Stimulated activated CD4-positive, alpha-beta T cell treated with anti-CD3 and anti-CD28 coated beads, Interleukin-1b, Interleukin-23, amount 100 ng/mL, for 1 hour (primary cell): ENCODE measurements at places on chromosomes 7 and 10.

GRCh38 chr7:144997512-144997911 lies 161.7 kb upstream of the TPK1 start:
- no peak for DNase-seq

GRCh38 chr7:30934732-30935568 lies 23.3 kb downstream of the AQP1 start:
- no peak for DNase-seq

DNA sequence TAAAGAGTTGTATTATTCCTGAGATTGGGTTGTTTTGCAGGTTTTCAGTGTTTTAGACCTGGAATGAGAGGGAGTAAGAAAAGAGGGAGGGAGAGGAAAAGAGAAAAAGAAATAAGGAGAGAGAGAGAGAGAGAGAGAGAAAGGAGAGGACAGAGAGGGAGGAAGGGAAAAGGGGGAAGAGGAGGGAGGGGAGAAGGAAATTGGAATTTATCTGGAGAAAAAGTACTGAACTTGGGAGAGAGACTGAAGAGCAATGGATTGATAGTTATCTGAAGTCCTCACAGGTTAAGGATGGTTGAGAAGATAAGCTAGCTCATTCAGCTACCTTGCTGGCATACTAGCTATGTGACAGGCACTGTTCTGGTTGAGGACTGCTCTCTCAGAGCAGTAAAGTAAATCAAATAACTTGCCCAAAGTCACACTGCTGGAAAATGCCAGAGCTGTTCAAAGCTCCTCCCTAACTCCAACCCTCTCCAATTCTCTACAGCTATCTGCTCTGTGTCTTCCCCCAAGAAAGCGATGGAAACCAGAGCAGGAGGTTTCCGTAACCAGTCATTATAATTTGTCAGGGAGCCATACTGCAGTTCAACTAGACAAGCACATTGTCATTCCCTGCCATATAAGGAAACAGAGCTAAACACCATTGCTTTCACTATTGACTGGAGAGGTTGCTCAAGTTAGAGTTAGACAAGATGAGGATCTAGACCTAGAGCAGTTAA lies 10.7 kb downstream of the CALD1 start:
- DNase-seq = no peak

DNA sequence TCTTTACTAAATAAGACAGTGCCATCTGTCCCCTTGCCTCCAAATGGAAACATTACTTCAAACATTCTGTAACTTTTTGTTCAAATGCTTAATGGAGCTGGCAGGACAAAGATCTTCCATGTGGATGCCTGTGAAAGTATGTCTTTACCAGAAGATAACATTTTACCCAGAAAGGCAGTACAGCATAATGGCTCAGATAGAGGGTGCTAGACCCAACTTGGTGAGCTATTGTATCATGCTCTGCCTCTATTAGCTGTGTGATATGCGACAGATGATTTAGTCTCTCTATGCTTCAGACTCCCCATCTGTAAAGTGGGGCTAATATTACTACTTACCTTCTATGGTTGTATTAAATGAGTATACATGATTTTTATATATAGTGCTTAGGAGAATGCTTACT lies 8.8 kb upstream of the SMKR1 start:
- DNase-seq = no peak

DNA sequence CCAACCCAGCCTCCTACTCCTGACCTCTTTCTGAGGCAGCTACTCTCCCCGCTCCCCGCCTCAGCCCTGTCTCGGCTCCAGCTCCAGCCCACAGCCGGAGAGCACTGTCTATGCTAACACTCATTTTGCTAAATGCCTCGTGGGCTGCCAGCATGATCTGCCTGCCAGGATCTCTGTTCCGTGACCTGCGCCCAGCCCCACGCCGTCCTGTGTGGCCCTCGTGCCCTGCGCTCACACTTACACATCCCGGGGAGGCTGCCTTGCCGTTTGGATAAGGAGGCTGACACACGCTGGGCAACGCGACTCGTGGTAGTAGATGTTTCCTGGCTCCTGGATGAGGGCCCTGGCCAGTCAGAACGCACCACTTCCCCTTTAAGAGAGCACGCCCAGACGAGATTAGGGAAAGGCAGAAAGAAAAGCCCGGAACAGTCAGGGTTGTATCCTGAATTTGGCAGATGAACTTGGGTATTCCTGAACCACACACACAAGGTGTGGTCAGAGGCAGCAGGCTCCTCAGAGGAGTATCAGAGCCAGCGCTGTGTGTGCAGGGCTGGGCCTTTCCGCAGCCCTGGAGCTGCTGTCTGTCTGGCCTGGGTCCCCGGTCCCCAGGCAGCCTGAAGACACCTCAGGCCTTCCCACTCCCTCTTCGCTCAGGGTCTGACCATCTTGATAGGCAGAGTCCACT lies 97.7 kb upstream of the EFCAB10 start:
- DNase-seq = no peak

- DNase-seq = no peak
Observed at GRCh38 chr7:2759736-2760097, 71.7 kb downstream of the AMZ1 start.

DNA sequence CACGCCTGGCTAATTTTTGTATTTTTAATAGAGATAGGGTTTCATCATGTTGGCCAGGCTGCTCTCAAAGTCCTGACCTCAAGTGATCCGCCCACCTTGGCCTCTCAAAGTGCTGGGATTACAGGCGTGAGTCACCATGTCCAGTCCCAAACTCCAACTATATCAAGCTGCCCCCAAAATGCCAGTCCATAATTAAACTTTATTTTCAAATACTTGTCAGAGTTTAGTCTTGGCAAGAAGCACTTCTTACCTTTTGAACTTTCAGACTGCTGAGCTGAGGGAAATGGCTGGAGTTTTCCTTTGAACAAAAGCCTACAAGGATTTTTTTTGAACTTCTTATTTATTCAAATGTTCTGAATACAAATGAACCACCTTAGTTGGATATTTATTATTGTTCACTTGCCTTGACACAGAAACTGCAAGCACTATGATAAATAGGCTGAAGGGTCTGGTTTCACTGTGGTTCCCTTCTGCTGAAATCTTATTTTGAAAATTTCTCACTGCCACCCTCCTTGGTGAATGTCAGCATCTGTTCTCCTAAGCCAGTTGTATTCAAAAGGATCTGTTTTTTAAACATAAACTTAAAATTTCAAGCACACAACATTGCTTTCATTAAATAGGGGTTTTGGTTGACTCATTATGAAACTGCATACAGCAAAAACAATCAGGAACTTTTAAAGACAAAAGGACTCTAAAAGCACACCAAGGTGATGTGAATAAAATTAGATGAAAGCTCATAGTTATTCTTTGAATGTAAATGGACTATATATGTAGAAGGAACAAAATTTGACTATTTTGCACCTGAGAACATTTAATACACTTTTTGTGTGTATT lies 101.7 kb upstream of the SLC26A5 start:
- DNase-seq = no peak

- peak; percentile 14 for DNase-seq
Observed at GRCh38 chr10:45470098-45471012, 96.3 kb downstream of the ALOX5 start.

DNA sequence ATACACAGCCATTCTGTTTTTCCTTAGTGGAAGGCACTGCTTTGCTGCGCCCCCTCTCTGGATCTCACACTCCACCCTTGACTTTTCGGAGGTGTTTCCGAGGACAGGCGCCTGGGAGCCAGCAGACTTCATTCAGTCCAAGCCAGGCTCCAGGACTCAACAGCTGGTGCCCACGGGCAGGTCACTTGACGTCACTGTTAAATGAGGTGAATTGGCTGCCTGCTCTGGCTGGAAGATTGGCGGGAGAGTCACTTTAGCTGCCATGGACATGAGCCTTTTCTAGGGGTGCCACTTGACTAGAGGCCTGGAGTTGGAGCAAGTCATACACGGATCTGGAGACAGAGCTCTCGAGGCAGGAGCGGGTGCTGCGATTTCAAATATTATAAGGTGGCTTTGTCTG lies 3.2 kb downstream of the HTRA1 start:
- no peak for DNase-seq

DNA sequence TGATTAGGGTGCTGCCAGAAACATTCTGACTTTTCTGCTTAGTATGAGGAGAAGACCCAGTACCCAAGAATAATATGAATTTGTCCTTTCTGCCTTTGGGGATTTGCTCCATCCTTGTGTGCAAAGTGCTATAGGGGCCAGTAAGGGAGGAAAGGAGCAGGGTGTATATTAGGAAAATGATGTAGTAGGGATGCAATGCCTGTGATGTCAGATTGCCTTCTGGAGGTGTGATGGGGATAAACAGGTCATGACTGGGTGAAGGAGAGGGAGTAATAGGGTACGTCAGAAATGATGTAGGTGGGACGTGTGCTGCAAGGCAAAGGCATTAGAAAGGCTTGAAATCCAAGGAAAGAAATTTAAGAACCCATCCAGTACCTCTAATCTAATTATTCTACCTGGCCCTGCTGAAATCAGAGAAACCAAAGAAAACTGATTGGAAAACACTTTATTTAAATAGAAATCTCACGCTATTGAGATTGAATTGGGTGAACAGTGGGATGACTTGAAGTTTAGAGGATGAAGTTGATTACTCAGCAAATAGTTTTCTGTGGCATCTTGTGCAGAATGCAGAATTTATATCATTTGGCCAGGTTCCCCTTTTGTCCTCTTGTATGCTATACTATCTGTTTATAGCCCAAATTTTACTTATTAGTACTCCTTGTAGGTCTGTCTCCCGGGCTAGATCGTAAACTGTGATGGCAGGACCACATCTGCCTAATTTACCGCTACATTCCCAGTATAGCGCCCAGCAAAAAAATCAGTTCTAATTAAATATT lies 503.9 kb downstream of the SUGCT start:
- DNase-seq = no peak

GRCh38 chr10:3825244-3825643 lies 40.2 kb upstream of the KLF6 start:
- DNase-seq = no peak
